ENCODE measurements at places on chromosomes 5 and 9.

GRCh38 chr5:55624841-55625588 is 87.1 kb downstream of the SLC38A9 start:
- no peak for DNase-seq

- DNase-seq, result no peak
Measured at GRCh38 chr5:173644673-173645436, 28.4 kb upstream of the BOD1 start.

DNA sequence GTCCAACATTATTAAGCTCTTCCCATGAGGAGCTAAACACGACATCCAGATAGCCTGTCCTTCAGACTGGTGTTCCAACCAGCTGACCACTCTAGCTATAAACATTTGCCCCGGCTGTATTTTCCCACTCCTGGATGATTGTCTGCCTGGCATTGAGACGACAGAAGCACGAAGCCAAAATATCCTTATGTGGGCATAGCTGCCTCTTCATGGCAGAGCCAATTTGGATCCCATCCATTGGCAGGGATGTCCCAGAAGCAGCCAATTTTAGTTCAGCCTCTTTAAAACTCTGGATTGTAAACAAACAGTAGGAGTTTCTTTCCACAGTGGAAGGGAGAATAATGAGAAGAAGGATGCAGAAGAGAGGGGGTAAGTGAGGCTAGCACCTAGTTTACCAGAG is 507.6 kb downstream of the CETN3 start:
- no peak for DNase-seq

DNA sequence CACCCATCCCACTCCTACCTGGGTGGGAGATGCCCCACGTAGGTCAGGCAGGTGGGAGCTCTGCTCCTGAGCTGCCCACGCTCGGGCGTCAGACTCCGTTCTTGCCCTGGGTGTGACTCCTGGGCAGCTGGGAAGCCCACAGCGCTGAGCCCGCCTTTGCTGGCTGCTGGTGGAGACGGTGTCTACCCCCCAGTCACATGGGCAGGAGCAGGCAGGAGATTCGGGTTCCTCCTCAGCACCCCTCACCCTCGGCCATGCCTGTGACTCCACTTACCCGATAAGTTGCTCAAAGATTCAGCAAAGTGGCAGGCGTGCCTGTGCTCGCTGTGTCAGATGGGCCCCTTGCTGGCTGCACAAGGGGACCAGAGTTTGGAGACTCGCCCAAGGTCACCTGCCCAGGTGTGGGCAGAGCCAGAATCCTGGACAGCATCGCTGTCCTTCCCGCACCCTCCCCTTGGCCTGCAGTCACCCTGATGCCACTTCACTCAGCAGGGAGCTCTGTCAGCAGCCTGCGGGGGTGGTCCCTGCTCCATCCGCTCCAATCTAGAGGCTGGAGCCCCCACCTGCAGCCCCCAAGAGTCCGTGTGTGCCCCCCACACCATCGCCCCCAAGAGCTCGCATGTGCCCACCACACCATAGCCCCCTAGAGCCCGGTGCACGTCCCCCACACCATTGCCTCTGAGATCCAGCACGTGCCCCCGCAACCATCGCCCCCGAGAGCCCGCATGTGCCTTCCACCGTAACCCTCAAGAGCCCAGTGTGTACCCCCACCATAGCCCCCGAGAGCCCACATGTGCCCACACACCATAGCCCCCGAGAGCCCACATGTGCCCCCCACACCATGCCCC is 4.2 kb downstream of the LCN1 start:
- DNase-seq, result no peak

- no peak for DNase-seq
Measured at GRCh38 chr9:91844190-91844589, 105.8 kb downstream of the ROR2 start.

DNA sequence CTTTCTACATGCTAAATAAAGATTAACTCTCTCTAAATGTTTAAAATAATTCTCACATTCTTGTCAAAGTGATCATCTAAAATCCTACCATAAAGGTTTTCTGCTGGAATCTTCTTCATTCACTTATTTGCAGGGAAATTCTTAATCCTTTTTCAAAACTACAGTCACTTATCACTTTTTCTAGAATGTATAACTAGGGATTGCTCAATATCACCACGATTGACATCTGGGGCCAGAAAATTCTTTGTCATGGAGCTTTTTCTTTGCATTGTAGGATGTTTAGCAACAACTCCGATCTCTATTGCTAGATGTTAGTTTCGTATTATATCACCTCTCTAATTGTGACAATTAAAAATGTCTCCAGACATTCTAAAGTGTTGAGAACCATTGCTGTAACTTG is 344.9 kb upstream of the PIK3R1 start:
- DNase-seq, result no peak

DNA sequence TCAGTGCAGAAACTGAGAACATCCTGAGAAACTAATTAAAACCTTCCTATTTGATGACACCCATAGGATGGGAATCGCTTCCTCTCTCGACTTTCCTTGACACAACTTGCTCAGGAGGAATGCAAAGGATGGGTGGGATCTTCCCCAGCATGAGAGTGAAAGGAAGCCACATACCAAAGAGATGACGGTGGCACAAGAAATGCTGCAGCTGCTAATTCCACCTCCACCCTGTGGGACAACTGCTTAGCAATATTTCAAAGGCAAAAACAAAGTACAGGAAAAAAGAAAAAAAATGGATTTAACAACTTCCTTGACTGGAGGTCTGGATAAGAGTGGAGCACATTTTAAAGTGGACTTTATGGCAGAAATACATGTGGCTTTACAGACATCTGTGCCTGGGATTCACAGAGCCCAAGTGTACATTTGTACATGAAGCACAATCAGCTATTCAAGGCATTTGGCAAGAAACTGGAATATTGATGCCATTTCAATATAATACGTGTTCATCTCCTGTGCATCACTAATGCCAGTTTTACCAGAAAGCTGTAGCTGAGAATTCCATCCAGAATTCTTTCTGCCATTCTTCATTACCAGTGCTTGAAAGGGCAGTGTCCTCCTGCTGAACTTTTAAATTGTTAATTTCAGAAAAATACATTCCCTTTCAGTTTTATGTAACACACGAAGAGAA is 359.2 kb upstream of the ACTBL2 start:
- DNase-seq, result no peak

GRCh38 chr5:72301557-72301956 is 18.5 kb downstream of the MRPS27 start:
- DNase-seq, result no peak
